Effector CD4-positive, alpha-beta T cell (primary cell): ENCODE measurements at places on chromosomes 2 and 18.

- no peak for DNase-seq
These were observed 40.0 kb downstream of the ST8SIA5 start for GRCh38 chr18:46716827-46717226.

DNA sequence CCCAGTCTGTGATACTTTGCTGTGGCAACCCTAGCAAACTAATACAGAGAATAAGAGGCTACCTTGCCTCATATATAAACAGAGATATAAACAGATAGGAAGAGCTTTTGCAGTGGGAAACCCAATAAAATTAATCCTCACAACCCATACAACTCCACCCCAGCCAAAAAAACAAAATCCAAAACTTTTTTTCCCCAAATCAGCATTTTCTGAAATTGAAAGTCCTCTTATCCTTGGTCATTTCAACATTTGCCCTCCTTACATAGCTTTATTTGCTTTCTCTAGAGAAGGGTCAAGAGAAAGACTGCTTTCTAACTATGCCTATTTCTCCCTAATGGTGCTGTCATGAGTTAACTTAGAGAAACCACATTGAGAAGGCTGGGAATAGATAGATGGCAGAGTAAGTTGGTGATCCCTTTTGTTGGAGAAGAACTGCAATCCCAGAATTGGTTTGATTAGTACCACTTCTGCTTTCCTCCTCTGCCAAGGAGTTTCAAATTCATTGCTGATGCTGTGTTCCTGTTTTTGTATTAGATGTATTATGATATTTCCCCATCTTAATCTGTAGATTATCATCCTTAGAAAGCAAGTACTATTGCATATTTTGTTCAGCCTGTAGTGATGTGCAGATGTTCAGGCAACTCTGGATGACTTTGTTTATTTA is 76.5 kb upstream of the B3GNT2 start:
- no peak for DNase-seq

- DNase-seq: no peak
These were observed 271.5 kb upstream of the SIX2 start for GRCh38 chr2:45280794-45281193.

- DNase-seq: no peak
These were observed 15.7 kb downstream of the PHOSPHO2 start for GRCh38 chr2:169709981-169710380.

- no peak for DNase-seq
These were observed 150.8 kb upstream of the PGAP1 start for GRCh38 chr2:197077336-197077735.

GRCh38 chr18:13302040-13302439 is 83.5 kb downstream of the LDLRAD4 start:
- DNase-seq: no peak

DNA sequence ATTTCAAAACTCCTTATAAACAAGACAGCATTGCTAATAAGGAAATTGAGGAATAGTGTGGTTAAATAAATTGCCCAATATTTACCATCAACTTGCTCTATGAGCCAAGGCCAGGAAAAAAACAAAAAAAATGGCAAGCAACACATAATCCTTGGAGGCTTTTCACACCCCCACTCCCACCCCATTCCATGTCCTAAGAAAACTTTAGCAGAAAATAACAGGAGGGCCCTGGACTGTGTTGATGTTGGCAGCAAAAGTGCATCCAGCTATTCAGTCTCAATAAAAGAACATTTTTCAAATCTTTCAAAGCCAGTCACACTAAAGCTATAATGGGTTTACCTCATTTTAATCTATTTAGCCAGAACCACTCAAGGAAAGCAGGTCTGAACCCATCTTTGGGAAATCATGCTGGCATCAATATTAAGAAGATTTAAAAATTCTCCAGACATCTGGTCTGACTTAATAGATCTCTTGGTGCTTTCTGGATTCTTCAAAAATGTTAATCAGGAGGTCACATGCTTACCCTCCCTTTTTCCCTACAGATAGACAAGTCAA is 34.6 kb upstream of the STK17B start:
- no peak for DNase-seq

DNA sequence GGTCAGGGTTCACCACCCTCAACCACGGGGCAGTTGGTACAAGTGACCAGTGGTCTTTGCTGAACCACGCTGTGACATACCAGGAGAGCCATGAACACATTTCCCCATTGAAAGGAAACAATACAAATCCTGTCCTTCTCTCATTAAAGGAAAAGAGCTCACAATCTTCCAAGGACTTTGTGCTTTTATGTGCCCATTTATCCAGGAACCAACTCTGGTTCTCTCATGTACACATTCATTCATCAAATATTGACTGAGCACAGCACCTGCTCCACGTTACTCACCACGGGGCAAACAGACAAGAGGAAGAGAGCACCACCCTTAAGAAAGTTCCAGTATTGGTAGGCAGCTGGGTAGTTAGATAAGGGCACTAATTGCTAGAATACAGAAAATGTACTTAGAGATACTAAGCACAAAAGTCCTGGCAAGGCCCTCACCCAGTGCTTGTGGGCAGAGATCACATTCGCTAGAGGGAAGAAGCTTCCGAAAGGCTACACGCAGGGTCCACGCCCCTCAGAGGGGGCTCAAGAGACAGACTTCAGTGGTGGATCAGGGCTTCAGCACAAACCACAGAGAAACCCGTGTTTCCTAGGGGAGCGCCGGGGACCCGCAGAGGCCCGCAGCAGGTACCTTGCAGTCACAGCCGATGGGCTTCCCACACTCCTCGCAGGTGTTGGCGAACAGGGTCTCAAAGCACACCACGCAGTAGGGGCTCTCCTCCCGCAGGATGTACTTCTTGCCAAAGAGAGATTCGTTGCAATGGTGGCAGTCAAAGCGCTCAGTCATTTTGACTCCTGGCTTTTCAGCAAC is 12.9 kb downstream of the FHL2 start:
- DNase-seq: no peak

GRCh38 chr2:123258877-123259539 is 766.1 kb upstream of the CNTNAP5 start:
- DNase-seq: no peak

- no peak for DNase-seq
These were observed 12.8 kb downstream of the MTA3 start for GRCh38 chr2:42581257-42581656.

GRCh38 chr18:45874491-45875184 is 49.2 kb downstream of the SIGLEC15 start:
- DNase-seq: peak; percentile 24

DNA sequence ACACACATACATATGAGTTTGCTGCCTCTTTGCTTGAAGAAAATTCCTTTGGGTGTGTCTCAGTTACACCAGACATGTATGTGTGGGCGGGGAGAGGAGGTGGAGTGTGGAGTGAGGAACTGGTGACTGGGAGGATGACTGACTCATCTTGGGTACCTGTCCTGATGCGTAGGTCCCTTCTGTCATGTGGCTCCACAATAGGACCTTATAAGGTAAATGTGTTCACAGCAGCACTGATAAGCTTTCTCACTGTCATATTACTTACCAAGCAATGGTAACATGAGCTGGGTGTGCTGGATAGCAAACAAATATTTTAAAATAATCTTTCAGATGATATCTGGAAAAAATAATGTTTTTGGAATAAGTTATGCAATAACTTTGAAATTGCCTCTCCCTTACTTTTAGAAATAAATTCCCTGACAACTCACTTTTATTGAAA is 45.1 kb downstream of the SLC9A2 start:
- no peak for DNase-seq

DNA sequence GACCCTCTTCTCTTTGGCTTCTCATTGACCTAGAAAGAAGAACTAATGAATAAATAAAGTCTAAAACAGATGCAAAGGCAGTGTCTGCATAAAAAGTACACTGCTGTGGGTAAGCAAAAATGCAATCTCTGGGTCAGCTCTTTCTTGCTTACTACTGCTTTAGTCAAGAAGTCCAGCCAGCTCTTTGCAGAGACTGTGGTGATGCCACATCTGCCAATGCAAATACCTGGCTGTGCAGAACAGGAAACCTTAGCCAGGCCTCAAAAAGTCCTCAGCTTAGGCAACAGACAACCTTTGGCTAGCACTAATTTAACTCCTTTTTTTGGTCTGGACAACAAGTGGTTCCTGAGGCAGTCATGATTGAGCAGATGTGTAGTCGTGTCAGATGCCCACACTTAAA is 73.6 kb upstream of the RND3 start:
- no peak for DNase-seq

DNA sequence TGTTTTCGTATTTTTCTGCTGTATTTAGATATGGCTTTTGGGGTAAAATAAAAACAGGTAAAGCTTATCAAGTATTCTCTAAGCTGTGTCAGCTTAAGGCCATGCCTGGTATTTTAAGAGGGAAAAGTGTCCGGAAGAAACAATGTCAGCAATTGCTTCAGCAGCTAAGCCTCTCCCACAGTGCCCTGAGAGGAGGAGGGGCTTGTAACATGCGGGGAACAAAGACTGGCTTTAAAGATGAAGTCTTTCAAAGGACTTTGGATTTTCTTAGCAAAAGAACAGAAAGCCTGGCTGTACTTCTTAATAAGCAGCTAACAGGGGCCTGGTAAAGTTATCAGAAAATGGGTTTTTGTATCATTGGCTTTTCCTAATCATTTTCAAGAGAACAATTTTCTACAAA is 102.8 kb downstream of the PXDN start:
- no peak for DNase-seq

DNA sequence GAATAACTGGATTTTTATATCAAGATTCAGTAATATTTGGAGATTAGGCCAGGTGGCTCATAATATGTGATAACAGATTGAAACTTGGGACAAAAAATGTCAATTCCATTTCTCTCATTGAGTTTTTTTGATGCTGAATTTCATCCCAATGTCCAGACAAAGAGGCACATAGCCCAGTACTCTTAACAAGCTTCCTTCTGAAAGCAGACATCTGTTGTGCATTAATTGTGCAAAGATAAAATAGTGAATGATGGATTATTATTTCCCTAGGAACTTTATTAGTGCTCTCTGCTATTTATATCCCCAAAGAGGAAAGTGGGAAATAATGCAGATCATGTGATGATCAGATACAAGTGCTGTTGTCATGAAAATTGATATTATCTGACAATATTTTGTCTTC is 234.1 kb downstream of the CCDC102B start:
- DNase-seq: no peak

- no peak for DNase-seq
These were observed 134.1 kb downstream of the FMNL2 start for GRCh38 chr2:152468899-152469692.

GRCh38 chr18:74155276-74155675 is 7.0 kb downstream of the TIMM21 start:
- DNase-seq: no peak

- DNase-seq: no peak
These were observed 29.2 kb downstream of the CDH2 start for GRCh38 chr18:28147674-28148171.

DNA sequence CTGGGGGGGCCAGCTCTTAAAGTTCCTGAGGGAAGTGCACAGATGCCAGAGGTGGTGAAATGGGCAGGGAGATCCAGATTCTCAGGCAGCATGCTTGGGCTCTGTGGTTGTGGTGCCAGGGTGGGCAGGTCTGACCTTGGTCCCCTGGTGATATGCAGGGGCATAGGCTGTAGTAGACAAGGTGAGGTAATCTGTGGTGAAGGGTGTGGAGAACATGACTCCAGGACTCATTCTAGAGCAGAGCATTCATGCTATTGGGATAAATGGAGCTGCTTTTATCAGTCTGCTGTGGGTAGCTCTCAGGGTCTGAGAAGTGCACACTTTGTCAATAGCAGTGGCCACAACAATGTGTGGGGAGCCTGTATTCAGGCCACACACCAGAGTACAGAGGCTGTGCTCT is 16.9 kb downstream of the ACVR1C start:
- no peak for DNase-seq

GRCh38 chr2:172726172-172726735 is 9.4 kb upstream of the RAPGEF4 start:
- no peak for DNase-seq

- DNase-seq: no peak
These were observed 75.1 kb downstream of the SPRED2 start for GRCh38 chr2:65357095-65357958.

DNA sequence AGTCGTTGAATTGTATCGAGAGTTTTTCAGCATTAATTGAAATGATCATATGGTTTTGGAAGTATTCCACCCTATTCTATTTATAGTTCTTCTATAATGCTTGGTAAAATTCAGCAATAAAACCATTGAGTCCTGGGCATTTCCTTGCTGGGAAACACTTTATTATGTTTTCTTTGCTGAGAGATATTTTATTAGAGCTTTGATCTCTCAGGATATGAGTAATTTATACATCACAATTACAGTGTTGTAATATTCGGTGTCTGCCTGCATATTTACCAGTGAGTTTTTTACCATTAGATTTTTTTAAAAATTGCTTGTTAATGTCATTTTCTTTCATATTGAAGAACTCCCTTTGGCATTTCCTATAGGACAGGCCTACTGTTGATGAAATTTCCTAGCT is 402.7 kb upstream of the FSIP2 start:
- DNase-seq: no peak

DNA sequence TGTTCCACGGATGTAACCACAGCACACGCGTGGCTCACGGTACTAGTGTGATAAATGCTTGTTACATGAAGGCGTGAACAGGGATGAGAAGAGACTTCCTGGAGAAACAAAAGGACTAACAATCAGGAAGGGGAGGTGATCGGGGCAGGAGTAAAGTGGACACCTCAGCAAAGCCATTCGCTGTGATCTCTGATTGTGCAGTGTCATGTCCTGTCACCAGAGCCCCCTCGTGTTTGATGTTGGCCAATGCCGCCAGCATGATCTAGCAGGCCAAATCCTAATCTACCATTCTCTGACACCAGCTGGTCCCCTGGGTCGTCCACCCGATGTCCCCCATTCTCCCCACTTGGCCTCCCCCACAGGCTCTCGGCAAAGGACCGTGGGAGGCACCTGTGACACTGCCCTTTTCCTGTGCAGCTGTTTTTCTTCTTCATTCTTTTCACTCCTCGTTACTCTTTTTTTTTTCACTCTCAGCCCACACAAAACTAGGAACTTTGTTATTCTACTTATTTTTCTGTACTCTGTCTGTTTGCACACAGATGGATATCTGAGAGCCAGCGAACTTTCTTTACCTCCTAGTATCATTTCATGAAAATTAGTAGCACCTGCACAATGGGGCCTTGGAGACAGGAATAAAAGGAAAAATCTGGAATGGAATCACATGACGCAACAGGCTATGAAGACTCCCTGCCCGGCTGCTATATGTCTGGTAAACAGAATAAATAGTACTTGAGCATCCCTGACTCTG is 146.8 kb downstream of the TGIF1 start:
- DNase-seq: peak; percentile 21

DNA sequence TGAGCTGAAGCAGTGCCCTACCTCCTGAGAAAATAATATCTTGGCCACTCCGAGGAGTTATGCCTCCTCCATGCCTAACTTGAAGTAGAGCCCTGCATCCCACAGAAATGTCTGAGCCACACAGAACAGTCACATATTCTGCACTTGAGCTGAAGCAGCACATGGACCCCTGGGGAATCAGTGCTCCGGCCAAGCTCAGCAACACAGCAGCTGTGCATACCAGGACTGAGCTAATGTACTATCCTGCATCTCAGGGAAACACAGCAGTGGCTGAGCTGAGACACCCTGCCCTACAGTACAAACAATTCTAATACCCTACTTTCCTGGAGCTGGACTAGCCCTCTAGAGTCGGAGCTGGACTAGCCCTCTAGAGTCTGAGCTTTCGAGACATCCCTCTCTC is 166.9 kb downstream of the ZNF516 start:
- DNase-seq: no peak

- no peak for DNase-seq
These were observed 217.2 kb downstream of the LDLRAD4 start for GRCh38 chr18:13435586-13436333.

GRCh38 chr2:94870440-94871225 is 597 bp upstream of the TEKT4 start:
- DNase-seq: no peak
